CD4-positive, alpha-beta T cell treated with Interferon gamma for 1 hour (primary cell): ENCODE measurements at places on chromosomes 11 and 22.
A peak's percentile ranks its signal among the peaks of the same experiment; 100 is the strongest.

- DNase-seq = no peak
These were observed 1.5 kb downstream of the UPB1 start for GRCh38 chr22:24496661-24497060.

DNA sequence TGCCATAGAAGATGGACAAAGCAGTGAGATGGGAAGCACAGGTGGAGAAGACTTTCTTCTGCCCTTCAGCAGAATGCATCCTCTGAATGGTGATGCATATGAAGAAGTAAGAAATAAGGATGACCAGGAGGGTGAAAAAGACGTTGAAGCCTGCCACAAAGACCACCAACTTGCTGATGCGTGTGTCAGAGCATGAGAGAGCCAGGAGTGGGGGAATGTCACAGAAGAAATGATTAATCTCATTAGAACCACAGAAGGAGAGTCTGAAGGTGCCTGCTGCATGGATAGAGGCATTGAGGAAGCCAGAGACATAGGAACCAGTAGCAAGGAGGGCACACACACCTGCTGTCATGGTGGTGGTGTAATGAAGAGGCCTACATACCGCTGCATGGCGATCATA is 550 bp downstream of the OR5B21 start:
- DNase-seq = no peak

DNA sequence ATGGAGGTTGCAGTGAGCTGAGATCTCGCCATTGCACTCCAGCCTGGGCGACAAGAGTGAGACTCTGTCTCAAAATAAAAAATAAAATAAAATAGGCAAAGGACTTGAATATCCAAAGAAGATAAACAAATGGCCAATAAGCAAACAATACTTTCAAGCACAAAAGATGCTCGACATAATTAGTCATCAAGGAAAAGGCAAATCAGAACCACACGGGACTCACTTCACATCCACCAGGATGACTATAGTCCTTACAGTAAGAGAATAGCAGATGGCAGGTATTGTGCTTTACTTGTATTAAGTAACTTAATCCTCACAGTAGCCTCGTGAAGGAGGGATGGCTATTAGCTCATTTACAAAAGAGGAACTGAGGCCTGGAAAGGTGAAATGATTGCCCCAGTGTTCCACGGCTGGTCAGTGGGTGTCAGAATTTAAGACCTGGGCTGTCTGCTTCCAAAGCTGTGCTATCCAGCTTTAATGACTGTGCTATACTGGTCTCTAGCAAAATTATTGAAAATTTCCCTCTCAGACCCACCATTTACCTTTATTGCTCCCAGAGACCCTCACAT is 40.2 kb upstream of the RBFOX2 start:
- DNase-seq = no peak

DNA sequence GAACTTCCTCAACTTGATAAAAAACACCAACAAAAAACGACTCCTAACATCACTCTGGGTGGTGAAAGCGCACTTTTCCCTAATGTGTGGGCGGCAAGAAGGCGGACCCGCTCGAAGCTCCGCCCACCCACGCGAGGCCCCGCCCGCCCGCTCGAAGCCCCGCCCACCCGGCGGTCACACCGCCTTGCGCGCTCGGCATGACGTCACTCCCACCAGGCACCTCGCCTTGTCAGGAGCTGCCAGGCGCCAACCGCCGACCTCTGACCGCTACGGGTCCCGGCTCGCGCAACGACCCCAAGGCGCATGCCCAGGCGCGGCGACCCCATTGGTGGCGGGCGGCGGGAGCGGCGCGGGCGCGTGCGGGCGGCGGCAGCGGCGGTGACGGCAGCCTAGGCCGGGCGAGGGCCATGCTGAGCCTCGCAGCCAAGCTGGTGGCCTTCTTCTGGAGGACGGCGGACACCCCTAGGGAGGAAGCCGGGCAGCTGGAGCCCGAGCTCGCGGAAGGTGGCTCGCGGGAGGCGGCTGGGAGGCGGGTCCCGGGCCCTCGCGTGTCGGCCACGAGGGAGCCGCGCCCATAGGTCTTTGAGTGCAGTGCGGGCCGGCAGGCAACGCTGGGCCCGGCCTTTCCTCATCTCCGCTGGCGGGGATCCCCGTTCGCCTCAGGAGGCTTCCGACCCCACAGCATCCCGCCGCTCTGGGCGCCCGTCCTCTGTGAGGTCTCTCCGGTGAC is at the start of gene MOV10L1:
TSS of gene MOV10L1 (plus strand) at position 325 of the 730 bp plus-strand sequence. CDS start at position 408, 83 bp downstream.
- DNase-seq = peak; percentile 74

GRCh38 chr22:29029202-29030000 is 32.2 kb downstream of the C22orf31 start:
- DNase-seq = no peak

- no peak for DNase-seq
These were observed 1322.2 kb downstream of the TBC1D22A start for GRCh38 chr22:48084729-48085050.

- DNase-seq = no peak
These were observed 1170.0 kb upstream of the CNTN5 start for GRCh38 chr11:97850701-97851100.

DNA sequence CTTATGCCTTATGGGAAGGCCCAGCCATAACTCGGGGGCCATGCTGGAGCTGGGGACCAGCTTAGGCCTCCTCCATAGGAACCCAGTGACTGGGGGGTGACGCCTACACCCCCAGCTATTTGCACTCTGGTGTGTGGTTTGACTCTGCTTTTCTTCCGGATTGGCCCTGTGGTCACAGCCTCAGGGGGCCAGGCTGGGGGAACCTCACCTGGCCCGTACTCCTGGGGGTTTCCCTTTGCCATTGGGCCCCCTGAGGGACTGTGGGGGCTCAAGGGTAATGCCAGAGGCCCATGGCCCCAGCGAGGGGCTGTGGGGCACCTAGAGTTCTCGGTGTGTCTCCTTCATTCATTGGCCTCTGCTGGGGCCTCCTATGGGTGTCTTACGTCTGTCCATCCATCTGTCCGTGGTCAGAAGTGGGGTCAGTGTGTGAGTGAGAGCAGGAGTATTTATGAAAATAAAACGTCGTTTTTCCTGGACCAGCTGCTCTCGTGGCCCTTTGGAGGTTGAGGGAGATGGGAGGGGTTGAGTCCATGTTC is 6.3 kb upstream of the SH3BP1 start:
- peak; percentile 51 for DNase-seq

GRCh38 chr11:106133529-106133928 is 56.1 kb downstream of the AASDHPPT start:
- DNase-seq = no peak

- peak; percentile 34 for DNase-seq
These were observed 1.5 kb downstream of the RAB39A start for GRCh38 chr11:107929611-107930200.

DNA sequence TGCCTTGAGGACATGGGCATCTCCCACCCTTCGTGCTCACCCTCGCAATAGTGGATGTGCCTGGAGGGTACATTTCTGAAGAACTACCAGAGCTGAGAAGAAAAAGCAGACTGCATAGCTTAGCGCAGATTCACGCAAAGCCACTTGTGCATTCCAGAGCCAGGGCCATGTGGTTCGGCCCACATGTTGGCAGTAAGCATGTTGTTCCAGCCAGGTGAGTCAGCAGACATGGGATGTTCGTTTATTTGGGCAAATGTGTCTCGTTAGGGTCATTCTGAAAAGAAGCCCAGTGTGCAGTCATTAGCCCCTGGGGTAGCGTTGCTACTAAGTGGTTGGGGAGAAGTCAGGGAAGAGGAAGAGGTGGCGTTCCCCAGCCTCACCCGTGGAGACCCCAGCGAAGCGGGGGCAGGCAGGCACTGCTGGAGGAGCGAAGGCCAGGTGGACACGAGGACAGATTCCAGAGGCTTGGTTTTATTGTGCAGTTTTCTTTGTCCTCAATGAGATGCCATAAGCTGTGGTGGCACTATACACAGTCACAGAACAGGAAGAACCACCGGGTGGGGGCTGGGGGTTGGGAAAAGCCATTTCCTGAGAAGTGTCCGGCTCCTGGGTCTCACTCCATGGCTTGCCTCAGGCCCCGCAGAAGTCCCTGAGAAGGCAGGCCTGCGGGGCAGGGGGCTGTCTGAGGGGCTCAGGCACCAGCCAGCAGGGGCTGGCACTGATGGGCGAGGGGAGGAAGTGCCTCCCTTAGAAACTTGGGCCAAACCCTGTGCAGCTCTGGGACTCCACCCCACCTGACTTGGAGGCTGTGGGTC is 5.0 kb downstream of the THY1 start:
- no peak for DNase-seq

DNA sequence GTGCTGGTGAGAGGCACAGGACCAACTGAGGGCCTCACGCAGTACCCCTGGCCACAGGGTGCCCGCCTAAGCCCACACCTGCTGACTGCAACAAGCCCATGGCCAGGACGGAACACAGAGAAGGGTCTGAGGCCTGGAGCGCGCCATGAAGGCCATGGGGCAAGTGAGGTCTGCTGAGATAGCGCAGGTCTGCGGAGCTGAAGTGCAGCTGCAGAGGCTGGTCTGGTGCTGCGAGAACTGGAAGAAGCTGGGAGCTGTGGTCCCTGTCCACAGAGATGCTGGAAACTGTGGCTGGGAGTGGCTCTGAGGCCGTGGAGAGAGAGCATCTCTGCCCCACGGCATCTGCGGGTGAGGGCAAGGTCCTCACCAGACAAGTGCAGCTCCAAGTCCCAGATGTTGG is 8.3 kb downstream of the GALR3 start:
- DNase-seq = no peak

- DNase-seq = no peak
These were observed 1.9 kb downstream of the TMEM134 start for GRCh38 chr11:67466962-67467771.
